Right ventricle myocardium inferior (tissue), 1 donor: ENCODE measurements at places on chromosomes 3 and 15.

GRCh38 chr15:39581793-39582285, 960 bp downstream of the THBS1 start:
- DNase-seq, result no peak

GRCh38 chr15:101255051-101255395, 3.2 kb upstream of the CHSY1 start:
- DNase-seq, result no peak

DNA sequence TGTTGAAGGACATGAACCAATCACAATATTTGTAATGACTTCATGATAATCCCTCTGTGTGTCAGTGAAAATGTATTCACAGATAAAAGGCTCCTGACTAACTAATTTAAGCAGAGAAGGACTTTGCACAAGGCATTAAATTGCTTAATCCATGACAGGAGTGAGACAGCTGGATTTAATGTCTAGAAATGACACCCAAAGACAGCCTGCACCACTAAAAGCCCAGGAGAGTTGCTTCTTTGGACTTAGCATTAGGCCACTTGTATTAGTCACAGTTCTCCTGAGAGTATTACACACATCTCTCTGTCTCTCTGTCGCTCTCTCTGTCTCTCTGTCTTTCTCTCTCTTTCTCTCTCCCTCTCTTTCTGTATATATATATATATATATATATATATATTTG, 180.4 kb downstream of the GOLGA8K start:
- DNase-seq, result no peak

- no peak for DNase-seq
These were observed 104.8 kb downstream of the ASB7 start for GRCh38 chr15:100707229-100707628.

- peak; percentile 85 for DNase-seq
These were observed 539 bp upstream of the PLCL2 start for GRCh38 chr3:16884084-16884747.

DNA sequence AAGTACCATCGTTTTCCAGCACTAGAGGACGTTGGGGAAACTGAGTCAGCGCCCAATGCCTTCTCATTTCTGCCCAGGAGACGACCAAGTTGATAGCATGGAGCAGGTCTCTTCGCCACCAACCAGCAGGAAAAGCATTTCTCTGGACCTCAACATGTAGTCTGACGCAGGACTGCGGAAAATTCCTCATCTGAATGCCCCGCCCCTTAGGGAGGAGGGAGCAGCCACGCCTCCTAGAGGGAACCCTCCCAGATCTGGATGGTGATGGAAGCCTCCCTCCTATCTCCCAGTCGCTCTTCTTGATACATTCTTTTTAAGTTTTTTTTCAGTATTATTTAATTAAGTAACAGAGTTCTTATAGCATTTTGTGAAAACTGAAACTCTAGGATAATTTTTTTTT, 17.4 kb upstream of the MINDY4B start:
- DNase-seq, result no peak

DNA sequence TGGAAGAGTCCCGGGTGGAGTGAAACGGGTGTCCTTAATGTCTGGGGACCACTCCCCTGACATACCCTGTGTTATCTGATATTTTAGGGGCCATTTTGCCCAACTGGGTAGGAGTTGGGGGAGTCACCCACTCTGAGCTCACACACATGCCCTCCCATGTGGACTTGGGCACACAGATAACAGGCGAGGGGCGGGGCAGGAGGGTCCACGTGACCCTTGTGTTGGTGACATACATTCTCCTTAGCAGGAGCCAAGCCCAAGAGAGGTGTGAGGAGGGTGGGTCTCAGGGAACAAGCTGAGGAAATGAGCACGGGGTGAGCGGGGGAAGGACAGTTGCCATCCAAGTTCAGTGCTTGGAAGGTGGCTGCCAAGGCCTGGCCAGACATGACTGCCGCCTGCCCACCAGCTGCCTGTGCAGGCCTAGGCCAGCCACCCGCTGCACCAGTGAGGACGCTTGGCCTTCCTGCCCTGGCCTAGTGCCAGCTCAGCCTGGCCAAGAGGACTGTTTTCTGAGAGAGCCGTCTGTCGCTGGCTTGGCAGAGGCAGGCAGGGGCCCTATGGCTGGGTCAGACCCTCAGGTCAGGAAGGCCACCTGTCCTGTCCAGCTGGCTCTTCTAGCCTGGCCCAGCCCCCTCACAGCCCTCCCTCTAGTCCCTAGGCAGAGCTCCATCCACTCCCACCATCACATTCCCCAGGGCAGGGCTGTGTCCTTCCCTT, 31.3 kb upstream of the TMEM115 start:
- DNase-seq, result peak; percentile 87

GRCh38 chr15:71790081-71790480, 20.3 kb upstream of the NR2E3 start:
- DNase-seq, result no peak
